ENCODE measurements at places on chromosomes 3 and 15.
A peak's percentile ranks its signal among the peaks of the same experiment; 100 is the strongest.

DNA sequence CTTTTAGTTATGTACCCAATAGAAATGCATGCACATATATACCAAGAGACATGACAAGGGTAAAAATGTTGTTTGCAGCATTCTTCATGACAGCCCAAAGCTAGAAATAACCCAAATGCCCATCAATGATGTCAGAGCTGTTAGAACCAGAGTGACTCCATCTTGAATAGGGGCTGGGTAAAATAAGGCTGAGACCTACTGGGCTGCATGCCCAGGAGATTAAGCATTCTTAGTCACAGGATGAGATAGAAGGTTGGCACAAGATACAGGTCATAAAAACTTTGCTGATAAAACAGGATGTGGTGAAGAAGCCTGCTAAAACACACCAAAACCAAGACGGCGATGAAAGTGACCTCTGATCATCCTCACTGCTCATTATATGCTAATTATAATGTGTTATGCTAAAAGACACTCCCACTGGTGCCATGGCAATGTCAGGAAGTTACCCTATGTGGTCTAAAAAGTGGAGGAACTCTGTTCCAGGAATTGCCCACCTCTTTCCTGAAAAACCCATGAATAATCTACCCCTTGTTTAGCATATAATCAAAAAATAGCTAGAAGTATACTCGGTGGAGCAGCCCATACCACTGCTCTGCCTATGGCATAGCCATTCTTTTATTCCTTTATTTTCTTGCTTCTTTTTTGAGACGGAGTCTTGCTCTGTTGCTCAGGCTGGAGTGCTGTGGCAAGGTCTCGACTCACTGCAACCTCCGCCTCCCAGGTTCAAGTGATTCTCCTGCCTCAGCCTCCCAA, 32.9 kb downstream of the ZBTB11 start:
- DNase-seq, result peak; percentile 49

- no peak for DNase-seq
Measured at GRCh38 chr3:184805351-184806038, 6.5 kb upstream of the VPS8 start.

DNA sequence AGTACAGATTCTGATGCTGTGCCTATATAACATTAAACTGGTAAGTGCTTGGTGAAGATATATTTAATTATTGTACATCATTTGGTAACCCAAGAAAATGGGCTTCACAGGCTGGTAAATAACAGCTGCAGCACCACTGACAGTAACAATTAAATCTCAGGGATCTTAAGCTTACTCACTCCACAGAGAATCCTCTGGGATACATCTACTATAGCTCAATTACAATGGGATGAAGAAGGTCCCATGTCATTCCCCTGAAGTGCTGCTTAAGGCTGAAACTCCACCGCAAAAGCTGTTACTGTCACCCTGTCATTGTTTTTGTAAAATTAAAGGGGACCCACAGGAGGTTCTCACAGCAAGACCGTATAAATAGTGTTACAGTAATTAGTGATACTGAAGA, 153.0 kb downstream of the IMPG2 start:
- no peak for DNase-seq

DNA sequence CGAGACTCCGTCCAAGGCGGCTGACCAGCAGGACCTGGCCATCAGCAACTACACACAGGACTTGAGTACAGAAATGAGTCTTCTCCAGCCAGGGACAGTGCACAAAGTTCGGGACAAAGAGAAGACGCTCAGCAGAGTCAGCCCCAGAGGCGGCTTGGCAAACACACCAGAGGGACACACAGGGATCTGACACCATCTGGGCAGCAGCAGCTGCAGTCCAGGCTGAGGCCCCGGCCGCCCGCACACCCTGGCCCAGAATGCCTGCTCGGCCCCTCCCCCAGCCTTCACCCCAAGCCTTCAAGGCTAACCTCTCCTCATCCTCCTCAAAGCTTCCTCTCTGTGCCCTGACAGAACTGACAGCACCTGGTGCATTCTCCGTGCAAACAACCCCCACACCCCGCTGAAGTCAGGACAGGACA, 61.1 kb downstream of the XXYLT1 start:
- DNase-seq, result peak; percentile 46

GRCh38 chr3:140114789-140115080, 179.8 kb downstream of the CLSTN2 start:
- no peak for DNase-seq

- peak; percentile 36 for DNase-seq
Measured at GRCh38 chr3:61612211-61613194, 51.1 kb downstream of the PTPRG start.

DNA sequence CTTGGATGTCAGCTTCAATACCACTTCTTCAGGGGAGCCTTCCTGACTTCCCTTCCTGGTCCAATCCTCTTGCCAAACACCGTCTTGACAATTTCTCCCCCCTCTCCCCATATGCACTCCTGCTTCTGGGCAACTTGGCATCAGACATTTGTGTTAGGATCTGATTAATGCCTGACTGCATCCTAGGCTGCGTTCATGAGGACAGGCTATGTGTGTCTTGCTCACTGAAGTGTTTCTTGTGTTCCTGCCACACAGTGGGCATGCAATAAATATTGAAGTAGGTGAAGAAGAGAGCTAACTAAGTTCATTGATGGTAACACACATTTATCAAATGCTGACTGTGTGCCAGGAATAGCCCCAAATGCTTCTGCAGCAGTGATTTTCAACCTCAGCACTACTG, 36.4 kb upstream of the WNT5A start:
- DNase-seq, result no peak

- DNase-seq, result peak; percentile 83
Measured at GRCh38 chr3:43246976-43247375, 39.4 kb upstream of the SNRK start.

GRCh38 chr3:3848923-3849275, 49.7 kb downstream of the LRRN1 start:
- DNase-seq, result no peak

GRCh38 chr3:88882121-88882520, 225.3 kb upstream of the EPHA3 start:
- no peak for DNase-seq

DNA sequence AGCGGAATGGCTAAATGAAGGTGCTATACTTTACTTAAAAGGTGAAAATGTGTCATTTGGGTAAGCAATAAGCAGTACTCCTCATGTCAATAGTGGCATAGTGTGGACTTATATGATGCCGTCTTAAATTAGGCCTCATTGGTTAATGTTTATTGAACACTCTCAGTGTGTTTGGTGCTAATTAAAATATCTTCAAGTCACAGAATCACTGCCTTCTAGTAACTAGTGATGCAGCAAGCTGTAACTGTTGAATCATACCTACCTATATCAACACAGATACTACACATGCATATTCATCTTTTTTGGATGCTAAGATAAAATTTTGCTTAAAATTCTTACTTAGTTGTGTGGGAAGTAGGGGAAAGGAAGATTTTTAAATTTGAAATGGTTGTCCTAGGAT, 30.7 kb downstream of the ARHGAP31 start:
- no peak for DNase-seq

GRCh38 chr15:56383010-56383409, 17.8 kb downstream of the TEX9 start:
- DNase-seq, result no peak

DNA sequence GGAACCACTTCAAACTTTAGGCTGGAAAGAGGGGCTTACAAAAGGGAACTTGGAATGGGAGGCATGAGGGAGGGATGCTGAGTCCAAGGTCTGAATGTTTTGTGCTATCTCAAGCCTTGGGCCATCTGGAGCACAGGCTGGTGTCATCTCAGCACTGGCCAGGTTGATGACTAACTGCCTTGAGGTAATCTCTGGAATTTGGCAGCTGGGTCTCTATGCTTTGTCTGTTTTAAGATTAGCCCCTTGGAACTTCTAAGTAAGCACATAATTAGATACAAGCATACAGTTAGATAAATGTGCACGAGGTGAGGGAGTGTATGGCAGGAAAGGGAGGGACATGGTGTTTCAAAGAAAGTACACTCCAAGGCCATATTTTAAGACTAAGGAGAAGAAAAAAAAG, 252.4 kb upstream of the CCDC54 start:
- DNase-seq, result peak; percentile 69

- DNase-seq, result peak; percentile 3
Measured at GRCh38 chr3:47716656-47717055, 65.0 kb downstream of the SMARCC1 start.

GRCh38 chr15:65626856-65627255, 5.1 kb downstream of the SLC24A1 start:
- DNase-seq, result no peak

GRCh38 chr3:133301194-133301593, 98.7 kb upstream of the BFSP2 start:
- peak; percentile 81 for DNase-seq

DNA sequence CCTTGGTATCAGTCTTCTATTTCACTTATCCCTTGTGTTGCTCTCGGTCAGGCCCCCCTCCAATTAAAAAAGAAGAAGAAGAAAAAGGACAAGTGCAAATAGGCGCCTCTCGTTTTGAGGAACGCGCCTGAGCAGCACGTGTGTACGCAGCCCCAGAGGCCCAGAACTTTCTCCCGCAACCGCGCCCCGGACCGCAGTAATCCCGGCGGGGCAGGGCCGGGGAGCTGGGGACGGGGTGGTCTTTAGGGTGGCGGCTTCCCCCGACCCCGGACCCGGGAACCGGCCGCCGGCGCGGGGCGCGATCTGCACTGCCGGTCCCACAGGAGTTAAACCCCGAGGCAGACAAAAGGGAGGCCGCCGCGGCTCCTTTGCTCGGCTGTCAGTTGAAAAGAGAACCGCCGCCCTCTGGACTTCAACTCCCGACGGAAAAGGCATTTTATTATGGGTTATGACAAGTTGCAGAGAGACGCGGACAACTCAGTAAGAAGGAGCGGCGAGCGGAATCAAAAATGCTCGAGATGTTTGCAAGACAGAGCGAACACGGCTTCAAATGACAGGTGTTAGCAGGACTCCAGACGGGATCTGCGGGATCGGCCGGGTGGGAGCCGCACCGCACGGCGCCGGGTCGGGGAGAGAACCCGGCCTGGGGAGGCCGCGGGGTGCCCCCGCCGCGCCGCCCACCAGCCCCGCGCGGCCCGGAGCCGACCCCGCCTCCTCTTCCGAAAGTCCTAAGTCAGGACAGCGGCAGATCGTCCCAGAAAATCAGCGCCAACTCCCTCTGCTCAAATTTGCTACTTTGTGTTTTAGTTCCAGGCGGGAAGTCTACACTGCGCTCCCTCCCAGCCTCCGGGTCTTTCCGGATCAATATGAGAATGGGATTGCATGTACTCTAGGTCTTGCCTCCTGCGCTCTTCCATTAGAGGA, 79.0 kb downstream of the NR2F2 start:
- no peak for DNase-seq

- no peak for DNase-seq
Measured at GRCh38 chr3:143633816-143634215, 214.5 kb downstream of the SLC9A9 start.

- DNase-seq, result peak; percentile 70
Measured at GRCh38 chr3:145183261-145183660, 977.7 kb downstream of the PLOD2 start.

GRCh38 chr3:49906073-49906743, 2.5 kb upstream of the MST1R start:
- DNase-seq, result peak; percentile 49

GRCh38 chr15:46127361-46127874, 492.6 kb downstream of the SQOR start:
- no peak for DNase-seq

- peak; percentile 7 for DNase-seq
Measured at GRCh38 chr3:187777331-187777941, 32.2 kb upstream of the BCL6 start.

DNA sequence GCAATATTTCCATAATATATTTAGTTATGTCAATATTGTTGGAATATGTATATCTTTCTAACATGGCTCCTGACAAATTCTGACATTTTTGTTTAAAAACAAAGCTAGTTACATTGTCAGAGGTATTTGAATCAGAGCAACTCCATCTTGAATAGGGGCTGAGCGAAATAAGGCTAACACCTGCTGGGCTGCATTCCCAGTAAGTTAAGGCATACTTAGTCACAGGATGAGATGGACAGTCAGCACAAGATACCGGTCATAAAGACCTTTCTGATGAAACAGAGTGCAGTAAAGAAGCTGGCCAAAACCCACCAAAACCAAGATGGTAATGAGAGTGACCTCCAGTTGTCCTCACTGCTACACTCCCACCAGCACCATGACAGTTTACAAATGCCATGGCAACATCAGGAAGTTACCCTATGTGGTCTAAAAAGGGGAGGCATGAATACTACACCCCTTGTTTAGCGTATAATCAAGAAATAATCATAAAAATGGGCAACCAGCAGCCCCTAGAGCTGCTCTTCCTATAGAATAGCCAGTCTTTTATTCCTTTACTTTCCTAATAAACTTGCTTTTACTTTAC, 30.4 kb downstream of the RPL22L1 start:
- DNase-seq, result no peak

DNA sequence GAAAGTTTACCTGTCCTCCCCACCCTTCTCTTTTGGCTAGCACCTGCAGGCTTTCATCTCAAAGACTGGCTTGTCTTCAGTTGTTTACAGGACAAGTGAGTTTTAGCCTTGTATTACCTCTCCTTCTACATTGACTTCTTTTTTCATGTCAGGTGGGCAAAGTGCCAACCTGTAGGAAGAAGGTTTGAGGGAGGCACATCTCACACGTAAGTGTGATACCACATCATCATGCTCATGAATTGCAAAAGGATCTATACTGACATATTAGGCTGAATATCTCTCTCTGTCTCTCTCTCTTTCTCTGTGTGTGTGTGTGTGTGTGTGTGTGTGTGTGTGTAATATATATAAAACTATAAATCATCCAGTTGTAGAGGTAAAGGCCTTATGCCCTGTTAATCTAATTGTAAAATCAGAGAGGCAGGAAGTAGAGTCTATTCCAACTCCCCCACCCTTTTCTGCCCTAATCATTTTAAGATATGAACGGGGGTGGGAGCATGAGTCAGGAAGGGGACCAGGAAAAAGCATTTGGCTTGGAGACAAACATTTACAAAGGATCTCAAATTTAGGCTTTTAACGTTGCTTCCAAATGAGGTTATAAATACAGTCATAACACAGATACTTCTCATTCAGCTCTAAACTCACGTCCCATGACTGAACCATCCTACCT, 107.0 kb upstream of the PFN2 start:
- peak; percentile 68 for DNase-seq

- peak; percentile 74 for DNase-seq
Measured at GRCh38 chr3:196837819-196838420, 29.8 kb upstream of the SENP5 start.

GRCh38 chr15:70259028-70259424, 161.3 kb upstream of the TLE3 start:
- peak; percentile 64 for DNase-seq

DNA sequence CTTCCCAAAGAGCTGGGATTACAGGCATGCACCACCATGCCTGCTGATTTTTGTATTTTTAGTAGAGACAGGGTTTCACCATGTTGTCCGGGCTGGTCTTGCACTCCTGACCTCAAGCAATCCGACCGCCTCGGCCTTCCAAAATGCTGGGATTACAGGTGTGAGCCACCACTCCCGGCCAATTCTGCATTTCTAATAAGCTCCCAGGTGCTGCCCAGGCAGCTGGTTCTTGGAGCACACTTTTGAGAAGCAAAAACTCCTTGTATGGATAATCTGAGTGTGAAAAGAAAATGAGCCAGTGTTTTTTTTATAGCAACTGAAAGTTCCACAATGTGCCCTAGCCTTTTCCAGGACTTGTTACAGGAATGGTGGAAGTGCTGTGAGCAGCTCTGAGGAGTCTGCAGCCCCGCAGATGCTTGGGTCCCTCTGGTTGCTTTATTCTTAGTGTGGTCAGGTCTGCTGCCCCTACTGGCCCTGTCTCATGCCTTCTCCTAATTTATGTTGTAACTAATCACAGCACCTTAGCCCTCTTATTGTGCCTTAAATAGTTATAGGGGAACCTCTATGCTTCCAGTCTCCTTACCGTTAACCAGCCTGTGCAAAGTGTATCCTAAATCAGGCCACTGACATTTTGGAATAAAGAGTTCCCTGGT, 13.5 kb upstream of the KCNAB1 start:
- no peak for DNase-seq

GRCh38 chr3:133117342-133117741, 79.2 kb downstream of the TMEM108 start:
- no peak for DNase-seq

All from fibroblast of pulmonary artery (primary cell).